ENCODE measurements at places on chromosomes 1 and 21.

- DNase-seq = no peak
These were observed 221.2 kb downstream of the PRDM2 start for GRCh38 chr1:13921190-13921589.

GRCh38 chr1:232776526-232777106, 28.6 kb upstream of the MAP10 start:
- DNase-seq = no peak

DNA sequence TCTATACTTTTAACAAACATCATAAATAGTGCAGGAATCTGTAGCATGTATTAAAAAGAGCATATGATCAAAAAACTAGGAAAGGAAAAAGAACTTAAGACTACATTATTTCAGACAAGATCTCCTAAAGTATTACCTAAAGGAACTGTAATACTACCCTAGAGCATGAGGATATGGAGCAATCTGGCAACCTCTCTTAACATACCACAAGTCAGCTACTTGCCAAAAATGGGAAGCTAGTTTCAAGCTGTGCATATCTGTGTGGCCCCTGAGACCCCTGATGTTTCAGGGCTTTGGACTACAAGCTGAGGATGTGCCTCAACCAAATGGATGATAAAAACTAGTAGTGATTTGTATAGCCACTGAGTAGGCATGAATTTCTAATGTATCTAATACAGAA, 525.6 kb downstream of the PTBP2 start:
- DNase-seq = no peak

DNA sequence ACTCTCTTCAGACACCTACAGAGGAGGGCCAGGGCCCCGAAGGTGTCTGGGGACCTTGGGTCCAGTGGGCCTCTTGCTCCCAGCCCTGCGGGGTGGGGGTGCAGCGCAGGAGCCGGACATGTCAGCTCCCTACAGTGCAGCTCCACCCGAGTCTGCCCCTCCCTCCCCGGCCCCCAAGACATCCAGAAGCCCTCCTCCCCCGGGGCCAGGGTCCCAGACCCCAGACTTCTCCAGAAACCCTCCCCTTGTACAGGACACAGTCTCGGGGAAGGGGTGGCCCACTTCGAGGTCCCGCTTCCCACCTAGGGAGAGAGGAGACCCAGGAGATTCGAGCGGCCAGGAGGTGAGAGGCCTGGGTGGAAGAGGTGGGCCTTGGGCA, 3.7 kb downstream of the ADAMTSL4 start:
- DNase-seq = no peak

- no peak for DNase-seq
These were observed 22.4 kb downstream of the CDCA8 start for GRCh38 chr1:37714689-37715088.

DNA sequence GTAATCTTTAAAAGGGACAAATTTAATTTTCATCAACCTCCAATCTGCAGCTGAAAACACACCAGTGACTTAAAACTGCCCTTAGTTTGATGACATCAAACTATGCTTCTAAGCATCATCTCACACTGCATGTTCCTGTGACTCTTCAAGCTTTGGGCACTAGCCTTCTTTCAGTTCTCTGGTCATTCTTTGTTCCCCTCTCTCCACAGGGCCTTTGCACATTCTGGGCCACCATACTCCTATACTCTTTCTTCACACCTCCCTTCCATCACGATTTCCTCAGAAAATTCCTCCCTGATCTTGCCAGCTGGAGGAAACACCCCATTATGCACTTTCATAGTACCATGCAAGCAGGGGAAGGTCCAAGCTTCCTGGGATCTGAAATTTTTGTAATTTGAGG, 77.6 kb upstream of the ZNF326 start:
- DNase-seq = no peak

- DNase-seq = no peak
These were observed 198.3 kb downstream of the DUSP10 start for GRCh38 chr1:221543529-221544120.

DNA sequence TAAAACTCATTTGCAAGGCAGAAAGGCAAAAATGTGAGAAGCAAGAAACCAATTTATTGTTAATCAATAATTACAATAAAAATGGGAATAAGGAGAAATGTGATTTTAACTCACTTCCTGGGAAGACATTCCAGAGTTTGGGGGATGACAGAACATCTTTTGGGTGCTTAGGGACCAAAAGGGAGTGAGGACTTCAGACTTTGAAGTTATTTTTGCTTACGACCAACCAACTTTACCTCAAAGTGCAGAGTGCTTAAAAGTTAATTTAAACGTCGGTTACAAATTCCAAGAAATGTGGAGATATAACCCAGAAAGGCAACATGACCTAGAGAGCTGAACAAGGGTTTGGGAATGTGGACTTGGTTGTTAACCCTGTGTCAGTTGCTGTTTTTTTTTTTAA, 234.5 kb upstream of the C1orf105 start:
- no peak for DNase-seq

DNA sequence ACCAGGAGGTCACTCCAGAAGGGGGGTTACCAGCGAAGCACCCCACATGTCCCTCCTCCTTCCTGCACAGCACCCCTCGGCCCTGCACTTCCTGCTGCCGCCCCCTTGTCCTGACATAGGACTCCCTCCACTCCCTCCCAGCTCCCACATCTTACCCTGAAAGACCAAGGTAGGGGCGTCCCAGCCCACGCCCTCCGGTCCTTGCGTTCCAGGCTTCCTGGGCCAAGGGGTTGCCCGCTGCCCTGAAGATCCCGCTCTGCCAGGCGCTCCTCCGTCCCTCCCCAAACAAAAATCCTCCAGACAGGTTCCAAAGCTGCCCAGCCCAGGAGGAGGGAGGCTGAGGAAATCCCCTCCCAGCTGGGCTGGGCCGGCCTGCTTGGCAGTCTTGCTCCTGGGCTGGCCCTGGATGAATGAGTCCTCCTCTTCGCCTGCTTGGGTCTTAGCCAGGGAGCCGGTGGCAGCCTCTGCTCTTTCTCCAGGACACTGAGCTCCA, at the start of gene RHBDL2:
Gene RHBDL2, minus strand, starts transcription at position 304 of the 493 bp plus-strand sequence. CDS start 22,618 bp downstream, outside the sequence.
- no peak for DNase-seq

DNA sequence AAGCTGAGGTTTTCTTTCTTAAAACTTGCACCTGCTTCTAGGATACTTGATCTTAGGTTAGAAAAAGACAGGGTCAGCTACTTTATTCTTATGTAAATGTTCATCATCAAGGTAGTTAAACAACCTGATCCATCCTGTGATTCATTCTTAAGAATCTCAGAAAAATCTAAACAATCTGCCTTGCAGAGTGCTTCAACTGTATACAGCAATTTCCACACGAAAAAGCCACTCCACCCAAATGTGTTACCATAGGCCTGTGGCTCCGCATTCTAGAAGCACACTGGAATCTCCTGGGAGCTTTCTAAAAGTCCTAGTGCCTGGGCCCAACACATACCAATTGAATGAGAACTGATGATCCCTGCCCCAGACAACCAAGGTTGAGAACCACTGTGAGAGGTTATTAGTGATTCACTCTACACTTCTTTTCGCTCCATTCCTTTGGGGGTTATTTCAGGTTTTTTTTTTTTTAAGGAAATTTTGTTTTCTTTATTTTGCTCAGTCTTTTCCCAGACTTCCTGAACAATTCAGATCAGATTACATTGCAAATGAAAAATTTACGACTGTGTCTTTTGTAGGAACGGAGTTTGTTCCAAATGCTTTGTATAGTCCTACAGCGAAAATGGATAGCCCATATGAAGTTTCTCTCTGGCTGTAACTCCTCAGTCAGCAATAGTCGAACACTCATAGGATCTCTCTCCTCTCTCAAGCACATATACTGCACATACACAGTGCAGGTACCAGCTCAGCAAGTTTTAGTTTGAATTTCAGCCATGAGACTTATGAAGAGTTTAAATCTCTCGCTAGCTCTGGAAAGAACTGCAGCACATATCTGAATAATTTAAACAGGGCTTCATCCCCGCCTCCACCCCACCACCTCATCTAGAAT, 16.1 kb downstream of the SMYD2 start:
- DNase-seq = no peak

GRCh38 chr1:36673202-36673601, 190.5 kb upstream of the CSF3R start:
- no peak for DNase-seq

GRCh38 chr1:82491301-82492048, 690.7 kb downstream of the ADGRL2 start:
- DNase-seq = no peak

- no peak for DNase-seq
These were observed 16.3 kb upstream of the PLCH2 start for GRCh38 chr1:2459757-2460156.

DNA sequence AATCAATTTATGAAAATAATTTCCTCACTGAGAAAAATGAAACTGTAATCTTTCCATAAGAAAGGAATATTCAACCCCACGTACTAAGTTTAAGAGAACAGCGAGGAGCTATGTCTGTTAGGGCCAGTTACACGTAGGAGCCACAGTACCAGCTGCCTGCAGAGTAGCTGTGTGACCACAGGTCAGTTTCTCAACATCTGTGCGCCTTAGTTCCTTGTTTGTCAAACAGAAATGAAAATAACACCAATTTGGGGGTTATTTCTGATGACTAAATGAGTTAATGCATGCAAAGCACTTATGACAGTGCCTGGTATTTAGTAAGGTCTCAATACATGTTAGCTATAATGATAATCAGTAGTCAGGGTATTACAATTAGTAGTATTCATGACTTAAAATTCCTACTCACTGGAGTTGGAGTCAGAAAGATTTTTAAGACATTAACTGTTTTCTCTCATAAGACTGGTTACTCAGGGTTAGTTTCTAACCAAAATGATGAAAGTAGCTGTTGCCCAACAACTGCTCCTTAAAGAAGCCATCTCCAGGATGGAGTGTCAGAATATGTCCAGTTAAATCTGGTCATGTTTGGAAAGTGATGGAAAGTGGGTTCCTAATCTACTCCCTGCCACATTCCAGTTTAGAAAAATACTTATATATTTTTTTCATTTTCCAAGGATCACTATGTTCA, 85.8 kb upstream of the ZNF648 start:
- DNase-seq = no peak

- DNase-seq = no peak
These were observed 121.4 kb downstream of the KCNK1 start for GRCh38 chr1:233735331-233735730.

DNA sequence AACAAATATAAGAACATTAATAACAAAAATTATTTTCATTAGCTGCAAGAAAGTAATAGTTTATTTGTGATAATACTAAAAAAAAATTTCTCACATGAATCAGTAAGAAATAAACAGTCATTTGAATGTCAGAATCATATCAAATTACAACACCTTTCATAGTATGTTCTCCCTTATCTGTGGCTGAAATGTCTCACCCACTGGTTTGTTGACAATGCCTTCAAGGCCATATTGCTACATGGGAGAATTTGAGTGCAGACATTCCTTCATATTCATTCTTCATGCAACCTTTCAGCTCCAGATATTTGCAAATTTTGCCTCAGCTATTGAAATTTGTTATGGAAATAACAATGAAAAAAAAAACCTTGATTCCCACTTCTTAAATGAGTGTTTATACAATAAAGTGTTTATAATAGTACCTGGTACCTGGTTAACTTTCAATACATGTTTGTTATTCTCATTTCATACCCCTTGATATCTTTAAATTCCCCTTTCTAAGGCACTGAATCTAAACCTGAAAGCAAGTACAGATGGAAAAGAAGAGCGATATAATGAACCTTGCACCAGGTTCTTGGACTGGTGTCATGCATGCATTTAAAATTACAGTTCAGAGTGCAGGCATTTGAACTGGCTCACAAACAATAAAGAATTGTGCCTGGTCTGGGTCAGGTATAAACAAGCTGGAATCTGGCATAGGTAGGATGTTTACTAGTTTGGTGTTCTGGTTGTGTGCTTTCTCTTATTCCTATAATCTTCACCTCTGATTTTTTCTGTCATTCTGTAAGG, 242.2 kb upstream of the ADGRL2 start:
- DNase-seq = no peak

DNA sequence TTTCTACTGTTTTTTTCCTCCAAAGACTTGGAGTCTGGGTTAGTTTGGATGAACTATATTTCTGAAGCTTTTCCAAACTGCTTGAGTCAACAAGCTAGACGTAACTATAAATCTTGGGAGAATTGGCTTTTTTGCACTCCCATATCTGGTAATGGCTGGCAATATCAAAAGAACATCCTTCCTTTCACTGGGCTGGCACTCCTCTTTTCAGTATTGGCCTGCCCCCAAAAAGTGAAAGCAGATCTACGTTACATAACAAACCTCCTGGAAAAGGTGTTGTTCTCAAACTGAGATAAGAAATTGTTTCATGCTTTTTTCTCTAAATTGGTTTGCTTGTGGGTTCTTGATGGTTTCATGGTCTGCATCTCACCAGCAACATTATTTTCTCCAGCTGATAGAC, 499.3 kb downstream of the NEGR1 start:
- DNase-seq = no peak

- DNase-seq = no peak
These were observed 66.1 kb downstream of the NCAM2 start for GRCh38 chr21:21064353-21064752.

- no peak for DNase-seq
These were observed 46.6 kb downstream of the ARHGEF11 start for GRCh38 chr1:156998840-156999500.

GRCh38 chr1:223853275-223853674, 7.5 kb upstream of the TP53BP2 start:
- no peak for DNase-seq

DNA sequence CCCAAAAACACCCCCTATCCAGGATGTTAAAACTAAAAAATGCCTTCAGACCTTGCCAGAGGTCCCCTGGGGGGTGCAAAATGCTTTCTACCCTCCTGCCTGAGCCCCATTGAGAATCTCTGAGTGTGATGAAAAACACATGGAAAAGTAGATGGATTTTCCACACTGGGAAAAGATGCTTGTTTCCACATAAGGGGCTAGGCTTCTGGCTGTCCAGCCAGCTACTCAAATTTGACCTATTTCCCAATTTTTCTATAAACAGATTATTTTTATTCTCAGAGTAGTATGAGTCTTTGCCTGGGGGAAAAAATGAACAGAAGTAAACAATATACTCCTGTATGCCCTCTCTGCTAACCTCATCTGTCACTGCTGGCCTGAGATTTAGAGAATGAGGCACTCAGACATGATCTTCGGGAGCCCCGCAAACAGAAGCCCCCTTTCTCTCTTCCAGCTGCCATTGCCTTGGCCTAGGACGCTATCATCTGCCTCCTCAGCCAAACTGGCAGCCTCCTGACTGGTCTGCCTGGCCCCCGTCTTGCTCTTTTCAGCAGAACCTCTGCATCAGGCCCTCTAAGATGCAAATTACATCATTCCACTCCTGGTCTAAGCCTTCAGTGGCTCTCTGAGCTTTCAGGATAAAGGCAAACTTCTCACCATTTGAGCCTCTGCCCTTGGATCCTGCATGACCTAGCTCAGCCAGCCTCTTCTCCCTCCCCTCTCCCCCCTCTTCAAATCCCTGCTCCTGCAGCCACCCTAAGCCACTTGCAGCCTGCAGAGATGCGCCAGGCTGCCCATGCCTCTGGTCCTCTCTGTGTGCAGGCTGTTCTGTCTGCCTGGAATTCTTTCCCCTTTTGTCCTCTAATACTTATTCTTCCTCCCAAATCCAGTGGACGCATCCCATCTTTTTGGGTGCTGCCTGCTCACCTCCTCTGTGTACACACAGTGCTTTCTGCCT, 39.7 kb upstream of the TMEM125 start:
- no peak for DNase-seq

DNA sequence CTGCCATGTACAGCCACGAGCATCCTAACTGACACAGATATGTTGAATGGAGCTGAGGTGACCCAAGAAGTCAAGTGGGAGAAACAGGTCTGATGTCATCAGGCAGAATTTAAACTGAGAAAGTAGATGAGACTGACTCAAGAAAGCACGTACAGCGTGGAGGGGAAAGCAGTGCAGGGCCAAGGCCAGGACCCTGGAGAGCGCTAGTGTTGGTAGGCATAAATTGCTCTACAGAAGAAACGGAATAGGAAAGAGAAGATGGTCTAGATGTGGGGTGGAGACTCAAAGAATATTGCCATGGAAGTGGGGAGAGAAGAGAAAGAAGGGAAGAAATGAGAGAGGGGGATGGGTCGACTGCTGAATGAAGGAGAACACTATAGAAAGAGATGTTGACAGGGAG, 45.3 kb upstream of the GJB5 start:
- no peak for DNase-seq
